ENCODE measurements at places on chromosomes 5 and 9. TPM values are rescaled to one million over a fixed set of nuclear protein-coding genes. Genes with fewer than 3 reads are reported as not detected.

The PKD2L2 gene
- total RNA-seq: not detected

The BAAT gene
- total RNA-seq: not detected

The CCDC152 gene
- 6.9 TPM for total RNA-seq

The BTNL8 gene
- total RNA-seq: 1.7 TPM

The NR6A1 gene
- total RNA-seq: 0.44 TPM

The GAS1 gene
- total RNA-seq: 0.07 TPM

The EIF4E1B gene
- not detected for total RNA-seq

The FRMD3 gene
- 0.82 TPM for total RNA-seq

The ARID3C gene
- total RNA-seq: not detected

The EQTN gene
- not detected for total RNA-seq
